Small intestine (tissue), 16 donors: ENCODE measurements at places on chromosomes 11 and 22. TPM values are rescaled to one million over a fixed set of nuclear protein-coding genes. Genes with fewer than 3 reads are reported as not detected.

The SCUBE2 gene
- polyA plus RNA-seq, result under 0.01 TPM

The IGSF22 gene
- 0.27 TPM for polyA plus RNA-seq

The SNX19 gene
- polyA plus RNA-seq, result 8.9 TPM

The MUC6 gene
- 0.34 TPM for polyA plus RNA-seq
